Regular cardiac myocyte (primary cell): ENCODE measurements at places on chromosomes 16 and 17. TPM values are rescaled to one million over a fixed set of nuclear protein-coding genes. Genes with fewer than 3 reads are reported as not detected.

KRT31 gene
- total RNA-seq = not detected in 2 replicates

STH gene
- total RNA-seq = not detected in 2 replicates

OR2C1 gene
- under 0.01 and 0.19 TPM in 2 replicates for total RNA-seq

NDUFAB1 gene
- total RNA-seq = 49.9 and 91.8 TPM in 2 replicates

G6PC1 gene
- total RNA-seq = not detected in 2 replicates

NUP93 gene
- 40.3 and 91.1 TPM in 2 replicates for total RNA-seq

MEIOC gene
- under 0.01 TPM in 2 replicates for total RNA-seq

RND2 gene
- total RNA-seq = 0.19 and 0.28 TPM in 2 replicates

KRTAP9-8 gene
- total RNA-seq = not detected in 2 replicates

TBC1D28 gene
- not detected in 2 replicates for total RNA-seq

NOG gene
- total RNA-seq = 0.77 and 16.1 TPM in 2 replicates

CLEC18A gene
- total RNA-seq = under 0.01 and 0.19 TPM in 2 replicates

SLC6A2 gene
- not detected in 2 replicates for total RNA-seq

CNGB1 gene
- not detected in 2 replicates for total RNA-seq

TMED6 gene
- not detected in 2 replicates for total RNA-seq

TBC1D3H gene
- total RNA-seq = not detected in 2 replicates

KRT222 gene
- total RNA-seq = under 0.01 TPM in 1 of 2 replicates, not detected in the other

CLEC18B gene
- 0.38 and 0.56 TPM in 2 replicates for total RNA-seq

GJD3 gene
- total RNA-seq = 0.77 and 4.5 TPM in 2 replicates

OXLD1 gene
- total RNA-seq = 24.8 and 39.5 TPM in 2 replicates

LLGL2 gene
- total RNA-seq = 0.56 and 0.58 TPM in 2 replicates

ABCA6 gene
- total RNA-seq = 17.1 and 51.6 TPM in 2 replicates

FASN gene
- total RNA-seq = 27.3 and 63.5 TPM in 2 replicates

BCAR1 gene
- 48.5 and 51.0 TPM in 2 replicates for total RNA-seq

COQ7 gene
- 11.8 and 13.8 TPM in 2 replicates for total RNA-seq

GAN gene
- total RNA-seq = 7.5 and 8.5 TPM in 2 replicates

ZNF423 gene
- 3.9 and 5.8 TPM in 2 replicates for total RNA-seq

TEX19 gene
- 0.19 TPM in 1 of 2 replicates, not detected in the other for total RNA-seq

DNAI2 gene
- total RNA-seq = not detected in 2 replicates

CDH8 gene
- 3.4 and 4.6 TPM in 2 replicates for total RNA-seq

SHBG gene
- 0.19 and 0.28 TPM in 2 replicates for total RNA-seq

KRTAP16-1 gene
- not detected in 2 replicates for total RNA-seq

TBX21 gene
- not detected in 2 replicates for total RNA-seq

WNT3 gene
- 1.2 and 2.0 TPM in 2 replicates for total RNA-seq

EFCAB5 gene
- under 0.01 and 0.85 TPM in 2 replicates for total RNA-seq

ARL16 gene
- 24.0 and 26.6 TPM in 2 replicates for total RNA-seq

PRSS33 gene
- not detected in 2 replicates for total RNA-seq

WBP2 gene
- 19.4 and 23.1 TPM in 2 replicates for total RNA-seq

CACNG3 gene
- total RNA-seq = not detected in 2 replicates

SCN4A gene
- under 0.01 TPM in 1 of 2 replicates, not detected in the other for total RNA-seq

APOBR gene
- not detected in 2 replicates for total RNA-seq

AURKB gene
- total RNA-seq = 4.2 and 45.6 TPM in 2 replicates

SGSH gene
- total RNA-seq = 5.4 and 6.9 TPM in 2 replicates

OSBPL7 gene
- total RNA-seq = 4.2 and 9.6 TPM in 2 replicates

NPEPPS gene
- total RNA-seq = 78.2 and 137 TPM in 2 replicates

CD300LF gene
- total RNA-seq = not detected in 2 replicates

OSGIN1 gene
- total RNA-seq = 1.1 and 1.3 TPM in 2 replicates

MLYCD gene
- total RNA-seq = 2.1 and 4.5 TPM in 2 replicates

CES5A gene
- not detected in 2 replicates for total RNA-seq

PIPOX gene
- total RNA-seq = 0.96 and 5.1 TPM in 2 replicates

LGALS9B gene
- not detected in 2 replicates for total RNA-seq

GOSR2 gene
- total RNA-seq = 52.1 and 60.8 TPM in 2 replicates

SNX11 gene
- 11.0 and 16.5 TPM in 2 replicates for total RNA-seq

OR1A1 gene
- total RNA-seq = not detected in 2 replicates

EVPL gene
- under 0.01 TPM in 2 replicates for total RNA-seq

ZPBP2 gene
- not detected in 2 replicates for total RNA-seq

TMEM238L gene
- total RNA-seq = not detected in 2 replicates

MFAP4 gene
- total RNA-seq = 0.38 and 2.8 TPM in 2 replicates

KRT9 gene
- total RNA-seq = not detected in 2 replicates

FSCN2 gene
- 0.19 and 5.1 TPM in 2 replicates for total RNA-seq
